Aortic smooth muscle cell (primary cell): ENCODE measurements at places on chromosomes 6 and 20. TPM values are rescaled to one million over a fixed set of nuclear protein-coding genes. Genes with fewer than 3 reads are reported as not detected.

Gene SNAP91
- total RNA-seq = not detected in 2 replicates

Gene FOXC1
- 29.8 and 36.5 TPM in 2 replicates for total RNA-seq

Gene CDS2
- total RNA-seq = 26.8 and 35.2 TPM in 2 replicates

Gene SLCO4A1
- 0.25 and 0.53 TPM in 2 replicates for total RNA-seq

Gene RHAG
- 0.06 TPM in 1 of 2 replicates, not detected in the other for total RNA-seq

Gene PRKN
- 3.2 and 4.2 TPM in 2 replicates for total RNA-seq

Gene KCNS1
- total RNA-seq = not detected in 2 replicates

Gene DNAAF9
- 8.2 and 10.7 TPM in 2 replicates for total RNA-seq

Gene SOBP
- 3.8 and 5.8 TPM in 2 replicates for total RNA-seq

Gene THBD
- total RNA-seq = 123 and 293 TPM in 2 replicates

Gene TBXT
- total RNA-seq = not detected in 2 replicates

Gene GLP1R
- total RNA-seq = not detected in 2 replicates

Gene TMEM217
- 1.3 and 1.8 TPM in 2 replicates for total RNA-seq

Gene GNRH2
- 0.26 and 0.50 TPM in 2 replicates for total RNA-seq

Gene PAK5
- not detected in 2 replicates for total RNA-seq

Gene PGC
- not detected in 2 replicates for total RNA-seq

Gene C6orf132
- 0.13 and 0.31 TPM in 2 replicates for total RNA-seq

Gene SS18L1
- total RNA-seq = 7.5 and 7.8 TPM in 2 replicates

Gene FAM162B
- total RNA-seq = 0.40 TPM in 1 of 2 replicates, not detected in the other

Gene ADTRP
- 0.66 and 2.6 TPM in 2 replicates for total RNA-seq

Gene WFDC8
- not detected in 2 replicates for total RNA-seq

Gene GPLD1
- 0.75 and 0.92 TPM in 2 replicates for total RNA-seq

Gene MATN4
- total RNA-seq = not detected in 2 replicates

Gene VWA7
- total RNA-seq = 0.13 and 0.19 TPM in 2 replicates

Gene KHDC1
- total RNA-seq = 2.0 and 4.1 TPM in 2 replicates

Gene GSTA2
- not detected in 2 replicates for total RNA-seq

Gene BPI
- 0.50 and 0.79 TPM in 2 replicates for total RNA-seq

Gene EPHA7
- total RNA-seq = under 0.01 TPM in 1 of 2 replicates, not detected in the other

Gene MYLK4
- 0.53 and 0.87 TPM in 2 replicates for total RNA-seq

Gene SCGN
- total RNA-seq = not detected in 2 replicates

Gene MYBL2
- 3.9 and 6.1 TPM in 2 replicates for total RNA-seq

Gene TOX2
- total RNA-seq = under 0.01 and 0.25 TPM in 2 replicates

Gene LPA
- total RNA-seq = not detected in 2 replicates
